ENCODE measurements at places on chromosomes 2 and 18.

DNA sequence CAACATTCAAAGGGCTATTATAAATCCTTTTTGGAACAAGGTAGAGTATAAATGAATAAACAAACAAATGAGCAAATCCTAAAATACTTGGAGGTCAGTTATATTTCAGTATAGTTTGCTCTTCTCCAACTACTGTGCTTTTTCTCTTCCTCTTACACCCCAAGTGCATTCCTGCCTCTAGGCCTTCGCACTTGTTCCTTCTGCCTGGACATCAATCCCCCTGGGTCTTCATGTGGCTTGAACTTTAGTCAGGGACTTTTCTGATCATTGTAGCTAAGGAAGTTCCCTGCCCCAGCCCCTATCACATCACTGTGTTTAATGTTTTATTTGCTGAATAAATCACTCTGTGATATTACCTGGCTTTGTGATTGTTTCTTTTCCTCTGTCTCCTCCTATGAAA, 418.2 kb upstream of the HNRNPA3 start:
- DNase-seq: no peak

DNA sequence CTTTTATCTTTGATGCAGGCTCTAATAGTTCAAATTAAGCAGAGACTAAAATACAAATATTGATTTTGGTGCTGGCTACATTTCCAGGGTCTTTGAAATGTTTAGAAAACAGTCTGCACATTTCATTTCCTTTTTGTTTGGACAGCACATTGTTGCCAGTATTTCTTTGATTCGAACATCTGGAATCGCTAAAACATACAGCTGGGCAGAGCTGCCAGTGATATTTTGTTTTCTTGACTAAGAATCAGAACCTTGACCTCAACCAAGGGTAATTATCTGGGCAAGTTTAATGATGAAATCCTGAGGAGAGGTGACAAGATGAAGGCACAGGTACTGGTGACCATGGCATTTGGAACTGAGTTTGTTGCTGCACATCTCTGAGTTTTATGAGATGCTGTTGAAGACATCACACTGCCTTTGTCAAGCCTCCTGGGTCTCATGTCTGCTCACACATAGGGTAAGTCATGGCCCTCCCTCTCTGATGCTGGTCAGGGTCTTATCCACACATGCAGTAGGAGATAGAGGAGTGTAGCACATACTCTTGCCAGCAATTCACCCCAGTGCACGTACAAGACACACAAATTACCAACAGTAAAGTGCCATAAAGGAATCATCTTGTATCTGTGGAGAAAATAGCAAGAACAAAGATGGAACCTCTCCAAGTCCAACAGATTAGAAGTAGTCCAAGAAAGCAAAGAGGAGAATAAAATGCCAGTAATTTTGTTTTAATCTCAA, 391.9 kb downstream of the RND3 start:
- DNase-seq: no peak

DNA sequence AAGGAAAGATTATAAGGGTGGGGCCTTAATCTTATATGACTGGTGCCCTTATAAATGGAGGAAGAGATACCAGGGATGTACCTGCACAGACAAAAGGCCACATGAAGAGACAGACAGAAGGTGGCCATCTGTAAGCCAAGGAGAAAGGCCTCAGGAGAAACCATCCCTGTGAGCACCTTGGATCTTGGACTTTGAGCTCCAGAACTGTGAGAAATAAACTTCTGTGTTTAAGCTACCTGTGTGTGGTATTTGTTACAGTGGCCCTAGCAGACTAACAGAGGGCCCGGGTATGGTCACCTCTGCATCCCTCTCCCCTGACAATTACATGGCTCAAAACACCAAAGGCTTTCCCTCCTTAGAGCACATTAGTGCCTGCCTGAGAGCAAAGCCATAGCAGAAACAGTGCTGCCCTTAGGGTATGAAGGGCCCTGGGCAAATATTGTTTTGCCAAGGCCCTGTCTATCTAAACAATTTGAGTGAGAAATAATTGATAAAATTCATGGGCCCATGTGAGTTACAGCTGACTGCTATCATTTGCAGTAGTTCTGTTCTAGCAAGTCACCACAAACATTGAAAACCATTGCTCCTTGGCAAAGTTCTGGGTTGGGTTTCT, 109.3 kb upstream of the MYCN start:
- DNase-seq: no peak

DNA sequence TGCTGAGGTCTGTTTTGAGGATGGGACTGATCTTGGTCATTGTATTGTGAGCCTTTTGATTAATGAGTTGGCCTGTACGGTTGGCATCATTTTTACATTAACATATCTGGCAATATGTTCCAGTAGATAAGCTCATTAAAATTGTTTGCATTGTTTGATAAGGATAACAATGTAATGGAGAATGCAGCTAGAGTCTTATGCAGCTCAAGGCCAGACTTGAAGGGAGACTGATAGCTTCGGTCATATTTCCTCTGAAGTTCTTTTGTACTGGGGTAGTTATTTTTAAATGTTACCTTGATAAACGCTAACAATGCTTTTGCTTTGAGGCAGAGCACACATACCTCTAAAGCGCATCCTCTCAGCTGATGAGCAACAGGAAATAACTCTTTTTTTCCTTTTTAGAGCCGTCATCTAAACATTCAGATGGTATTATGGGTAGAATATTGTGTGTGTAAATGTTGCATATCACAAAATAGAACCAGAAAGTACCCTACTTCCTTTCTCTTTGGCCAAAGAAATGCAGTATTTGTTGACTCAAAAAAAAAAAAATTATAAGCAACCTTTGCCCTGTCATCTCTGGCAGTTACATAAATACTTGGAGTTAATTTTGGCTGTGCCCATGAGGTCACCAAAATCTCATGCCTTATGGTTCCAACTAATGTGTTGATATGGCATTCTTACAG, 1.3 kb downstream of the MAPRE2 start:
- peak; percentile 21 for DNase-seq

DNA sequence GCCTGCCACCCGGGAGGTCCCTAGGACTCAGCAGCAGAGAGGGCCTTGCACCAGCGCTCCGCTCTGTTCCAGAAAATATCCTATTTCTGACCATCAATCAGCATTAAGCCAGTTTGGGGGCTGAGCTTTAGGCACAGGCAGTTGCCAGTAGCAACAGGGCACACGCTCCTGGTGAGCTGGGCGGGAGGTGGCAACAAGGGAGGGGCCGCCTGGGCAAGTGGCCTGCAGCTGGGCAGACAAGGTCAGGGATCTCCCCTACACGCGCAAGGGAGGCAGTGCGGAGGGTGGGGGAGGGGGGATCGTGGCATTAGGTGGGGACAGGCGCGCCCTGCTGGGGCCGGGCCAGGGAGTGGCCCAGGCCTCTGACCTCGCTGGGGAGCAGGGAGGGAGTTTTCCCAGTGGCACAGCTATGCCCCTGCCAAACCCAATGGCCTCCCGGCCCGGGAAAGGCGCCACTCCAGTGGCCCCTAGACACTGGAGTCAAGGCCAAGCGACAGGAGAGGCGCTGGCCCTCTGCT, 302.8 kb downstream of the NCKAP5 start:
- DNase-seq: no peak

DNA sequence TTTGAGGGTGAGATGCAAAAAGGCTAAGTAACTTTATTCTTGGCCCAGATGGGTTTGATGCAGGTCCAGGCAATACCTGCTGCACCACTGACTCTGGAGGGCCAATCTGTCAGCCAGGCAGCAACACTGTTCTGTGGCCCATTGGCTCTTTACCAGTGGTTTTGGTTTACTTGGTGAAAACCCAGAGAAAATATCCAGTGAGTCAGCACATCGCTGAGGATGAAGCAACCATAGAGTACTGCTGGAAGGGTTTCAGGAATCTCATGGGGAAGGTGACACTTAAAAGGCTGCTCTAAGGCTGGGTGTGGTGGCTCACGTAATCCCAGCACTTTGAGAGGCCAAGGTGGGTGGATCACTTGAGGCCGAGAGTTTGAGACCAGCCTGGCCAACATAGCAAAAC, 192.5 kb upstream of the FAM98A start:
- no peak for DNase-seq

DNA sequence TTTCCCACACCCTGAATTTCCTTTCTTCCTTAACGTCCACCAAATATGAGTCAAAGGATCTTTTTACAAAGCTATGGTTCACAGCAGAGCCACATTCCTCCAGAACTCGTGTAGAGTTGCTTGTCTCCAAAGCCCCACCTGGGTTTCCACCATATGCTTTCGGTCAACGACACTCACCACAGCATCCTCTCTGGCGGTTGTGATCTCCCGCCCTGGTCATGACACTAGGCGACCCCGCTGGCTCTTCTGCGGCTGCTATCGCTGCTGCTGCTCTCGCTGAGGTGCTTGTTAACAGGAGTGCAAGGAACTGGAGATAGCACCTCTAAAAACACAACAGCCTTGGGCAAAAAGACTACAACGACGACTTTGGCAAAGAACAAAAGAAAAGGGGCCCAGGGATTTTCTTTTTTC, 340 bp downstream of the SLC40A1 start:
- peak; percentile 47 for DNase-seq

- no peak for DNase-seq
Measured at GRCh38 chr2:182606728-182607681, 109.1 kb upstream of the DNAJC10 start.

DNA sequence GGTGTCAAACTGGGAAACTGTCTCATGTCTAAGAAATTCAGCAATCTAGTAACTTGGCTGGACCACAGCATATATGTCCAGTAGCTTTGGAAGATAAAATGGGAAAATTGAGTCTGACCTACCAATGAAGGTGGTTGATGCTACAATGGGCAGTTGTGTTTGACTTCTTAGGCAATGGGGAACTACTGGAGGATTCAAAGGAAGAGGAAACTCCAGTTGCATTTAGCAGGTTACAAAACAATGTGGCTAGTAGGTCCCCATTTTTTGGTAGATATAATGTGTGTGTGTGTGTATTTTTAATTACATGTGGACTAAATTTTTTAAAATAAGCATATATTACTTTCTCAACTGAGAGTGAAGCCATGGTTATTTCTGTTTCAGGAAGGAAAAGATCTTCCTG, 427.7 kb downstream of the NBAS start:
- DNase-seq: no peak

DNA sequence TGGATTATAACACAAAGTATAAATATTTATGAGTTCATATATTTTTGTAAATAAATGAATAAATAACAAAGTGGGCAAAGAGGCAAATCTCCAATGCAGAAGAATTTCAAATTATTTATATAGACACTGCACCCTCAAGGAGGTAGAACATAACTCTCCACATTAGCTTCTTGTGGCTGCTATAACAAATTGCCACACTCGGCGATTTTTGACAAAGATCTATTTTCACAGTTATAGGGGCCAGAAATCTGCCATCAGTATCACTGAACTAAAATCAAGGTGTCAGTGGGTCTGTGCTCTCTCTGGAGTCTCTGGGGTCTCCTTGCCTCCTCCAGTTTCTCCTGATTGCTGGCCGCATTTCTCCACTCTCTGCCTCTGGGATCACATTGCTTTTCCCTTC, 92.0 kb upstream of the FAM136A start:
- no peak for DNase-seq

GRCh38 chr18:63253428-63254372, 65.9 kb downstream of the BCL2 start:
- no peak for DNase-seq

GRCh38 chr2:21424375-21424774, 300.6 kb downstream of the TDRD15 start:
- DNase-seq: no peak

GRCh38 chr2:136423516-136423996, 305.6 kb upstream of the CXCR4 start:
- DNase-seq: peak; percentile 87

DNA sequence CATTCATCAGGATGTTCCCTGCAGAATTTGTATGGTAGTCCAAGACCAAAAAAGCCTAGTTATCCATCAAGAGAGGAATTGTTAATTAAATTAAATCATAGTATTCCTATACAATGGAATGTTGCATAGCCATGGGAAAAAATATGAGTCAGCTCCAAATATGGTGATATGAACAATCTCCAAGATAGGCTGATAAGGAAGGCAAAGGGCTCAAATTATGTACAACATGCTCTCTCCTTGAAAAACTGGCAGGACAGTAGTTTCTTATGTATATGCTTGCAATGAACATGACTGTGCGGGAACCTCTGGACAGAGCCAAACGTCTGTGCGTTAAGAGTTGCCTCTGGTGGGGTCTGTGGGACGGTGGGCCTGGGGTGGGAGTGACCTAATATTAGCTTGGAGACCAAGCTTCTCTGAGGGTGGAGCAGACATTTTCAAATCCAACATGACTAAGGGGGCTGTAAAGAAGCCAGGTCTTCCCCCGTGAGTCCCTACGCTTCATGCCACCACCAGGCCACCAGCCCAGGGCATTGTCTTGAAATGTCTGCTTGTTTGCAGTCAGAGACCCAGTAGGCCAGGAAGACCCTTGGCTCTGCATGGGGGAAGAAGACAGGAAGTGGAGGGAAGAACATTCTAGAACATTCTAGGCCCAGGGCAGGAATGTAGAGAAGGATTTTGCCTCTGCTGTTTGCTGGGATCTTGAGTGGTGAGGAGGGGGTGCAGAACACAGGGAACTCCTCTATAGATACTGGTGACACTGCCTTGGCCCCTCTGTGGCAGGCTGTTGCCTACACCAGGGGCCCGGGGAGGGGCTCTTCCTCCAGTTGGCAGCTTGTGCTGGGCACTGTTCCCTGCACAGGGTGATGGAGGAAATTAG, 244.0 kb upstream of the HS6ST1 start:
- DNase-seq: no peak

GRCh38 chr2:109677835-109678580, 63.8 kb downstream of the SOWAHC start:
- no peak for DNase-seq

DNA sequence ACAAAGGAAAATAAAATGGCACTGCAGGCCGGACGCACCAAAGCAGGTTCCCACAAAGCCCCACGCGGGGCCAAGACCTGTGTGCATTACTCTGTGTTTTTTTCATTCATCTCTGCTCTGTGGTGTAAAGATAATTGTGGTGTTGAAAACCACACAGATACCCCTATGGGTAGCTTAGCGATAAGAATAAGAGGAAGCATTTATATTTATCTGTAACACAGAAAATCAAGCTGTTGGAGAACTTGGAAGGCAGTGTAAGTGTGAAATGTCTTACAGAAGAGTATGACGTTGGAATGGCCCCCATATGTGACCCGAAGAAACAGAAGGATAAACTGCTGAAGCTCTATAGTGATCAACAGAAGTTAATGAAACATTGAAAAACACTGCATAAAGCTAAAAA, 20.3 kb upstream of the MARCO start:
- no peak for DNase-seq

GRCh38 chr2:26400723-26401122, 997 bp upstream of the DRC1 start:
- DNase-seq: no peak

DNA sequence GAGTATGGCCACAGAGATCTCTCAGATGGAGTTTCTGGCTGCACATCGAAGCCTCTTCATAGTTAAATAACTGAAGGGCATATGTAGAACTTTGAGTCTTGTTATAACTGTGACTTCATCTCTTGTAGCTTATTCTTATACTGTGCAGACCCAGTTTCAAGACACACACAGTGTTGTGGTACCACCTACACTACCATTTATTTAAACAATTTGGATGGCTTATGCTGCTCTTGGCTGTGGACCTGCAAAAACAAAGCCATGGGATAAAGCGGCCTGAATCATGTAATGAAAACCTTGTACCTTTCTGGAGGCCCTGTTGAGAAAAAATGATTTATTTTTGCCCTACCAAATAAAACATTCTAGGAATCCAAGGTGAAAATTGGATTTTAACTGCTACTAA, 262.8 kb upstream of the RASGRP3 start:
- no peak for DNase-seq

GRCh38 chr2:141055531-141055930, 1075.3 kb downstream of the LRP1B start:
- no peak for DNase-seq
